Activated CD4-positive, alpha-beta T cell treated with anti-CD3 and anti-CD28 coated beads, Interleukin-10, Interleukin-2, amounts not matched to agents 100 ng/mL and 50 ng/mL, durations not matched to agents 16 hours and 8 hours (primary cell): ENCODE measurements at places on chromosomes 13 and 19.

DNA sequence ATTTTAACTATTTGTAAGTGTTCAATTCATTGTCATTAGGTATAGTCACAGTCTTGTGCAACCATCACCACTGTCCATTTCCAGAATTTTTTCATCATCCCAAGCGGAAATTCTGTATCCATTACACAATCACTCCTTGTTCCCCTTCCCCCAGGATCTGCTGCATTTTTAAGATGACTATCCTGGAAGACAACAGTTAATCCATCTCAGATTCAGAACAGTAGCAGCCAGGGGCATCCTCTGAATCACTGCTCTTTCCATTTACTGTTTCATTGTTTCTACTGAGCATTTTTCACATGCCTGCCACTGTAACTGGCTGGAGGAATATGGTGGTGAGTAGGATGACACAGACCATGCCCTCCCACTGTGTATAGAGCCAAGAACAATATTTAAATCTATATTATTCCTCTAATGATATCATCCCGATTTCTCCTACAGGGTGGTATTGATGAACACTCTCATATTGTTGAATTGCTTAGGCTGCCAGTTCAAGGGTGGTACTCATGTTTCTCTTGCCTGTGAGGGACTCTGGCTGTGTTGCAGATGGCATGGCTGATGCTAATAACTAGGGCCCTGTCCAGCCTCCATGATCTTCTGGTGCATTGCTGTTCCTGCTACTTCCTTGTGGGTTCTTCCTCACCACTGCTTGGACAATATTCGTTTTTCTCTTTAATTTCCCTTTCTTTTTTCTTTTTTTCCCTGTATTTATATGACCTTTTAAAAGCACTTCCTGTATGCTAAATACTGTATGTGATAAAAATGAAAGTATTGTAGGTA is 59.0 kb downstream of the WDFY2 start:
- no peak for DNase-seq

- no peak for DNase-seq
Measured at GRCh38 chr19:291561-292280, 518 bp upstream of the PLPP2 start.

- no peak for DNase-seq
Measured at GRCh38 chr13:45436332-45436731, 18.2 kb upstream of the SLC25A30 start.

- no peak for DNase-seq
Measured at GRCh38 chr13:39284801-39285388, 246.6 kb downstream of the NHLRC3 start.

DNA sequence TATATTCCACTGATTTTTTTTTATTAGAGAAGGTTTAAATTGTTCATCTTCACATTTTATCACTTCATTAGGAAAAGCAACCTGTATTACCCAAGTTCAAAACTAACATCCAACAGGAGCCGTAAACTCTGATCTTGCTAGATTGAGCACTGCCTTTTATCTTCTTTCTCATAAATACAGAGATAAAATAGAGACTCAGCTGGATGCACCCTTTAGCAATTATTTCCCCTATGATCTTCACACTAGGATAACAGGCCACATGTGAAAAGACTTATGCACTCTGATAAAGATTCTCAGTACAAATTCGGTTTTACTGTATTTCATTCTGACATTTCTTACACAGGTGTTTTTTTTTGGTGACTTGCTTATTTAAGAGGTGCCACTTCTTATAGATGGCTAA is 2438.2 kb upstream of the PCDH20 start:
- DNase-seq: no peak

DNA sequence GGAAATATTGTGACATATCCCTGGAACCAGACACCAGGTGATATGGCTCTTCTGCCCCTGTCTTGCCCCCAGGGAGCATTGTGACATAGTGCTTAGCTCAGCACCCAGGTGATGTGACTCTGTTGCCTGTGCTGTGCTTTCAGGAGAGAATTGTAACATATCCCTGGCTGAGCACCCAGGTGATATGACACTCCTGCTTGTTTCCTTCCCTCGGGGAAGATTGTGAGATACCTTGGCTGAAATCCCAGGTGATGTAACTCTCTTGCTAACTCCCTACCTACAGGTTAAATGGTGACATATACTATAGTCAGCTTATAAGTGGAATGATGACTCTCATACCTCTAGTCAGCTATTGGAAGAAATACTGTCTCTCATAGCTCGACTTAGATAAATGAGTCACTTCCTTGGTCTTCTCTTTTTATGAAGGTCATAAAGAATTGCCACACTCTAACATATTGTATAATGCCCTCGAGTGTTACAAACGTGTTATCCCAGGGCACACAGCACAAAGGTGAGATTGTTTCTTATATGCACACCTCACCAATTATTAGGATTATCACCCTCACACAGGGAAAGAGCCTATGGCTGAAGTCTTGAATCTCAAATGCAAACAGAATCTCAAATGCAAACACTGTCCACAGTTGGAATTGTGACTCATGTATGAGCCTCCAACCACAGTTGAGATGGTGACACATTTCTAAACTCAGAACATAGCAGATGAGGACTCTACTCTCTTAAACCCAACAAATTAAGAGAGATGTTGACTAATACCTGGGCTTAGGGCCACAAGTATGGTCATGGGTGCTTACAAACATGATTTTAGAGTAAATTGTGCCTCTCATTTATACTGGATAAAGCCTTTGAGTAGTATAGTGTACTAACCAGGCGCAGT is 32.7 kb upstream of the ZNF254 start:
- DNase-seq: peak; percentile 85
